ENCODE measurements at places on chromosomes 7 and 10.
A peak's percentile ranks its signal among the peaks of the same experiment; 100 is the strongest.

- DNase-seq: no peak
Measured at GRCh38 chr7:97078023-97078969, 39.2 kb upstream of the SDHAF3 start.

- DNase-seq: no peak
Measured at GRCh38 chr10:96699613-96700012, 20.7 kb downstream of the PIK3AP1 start.

- no peak for DNase-seq
Measured at GRCh38 chr10:72697716-72698115, 5.8 kb downstream of the MCU start.

DNA sequence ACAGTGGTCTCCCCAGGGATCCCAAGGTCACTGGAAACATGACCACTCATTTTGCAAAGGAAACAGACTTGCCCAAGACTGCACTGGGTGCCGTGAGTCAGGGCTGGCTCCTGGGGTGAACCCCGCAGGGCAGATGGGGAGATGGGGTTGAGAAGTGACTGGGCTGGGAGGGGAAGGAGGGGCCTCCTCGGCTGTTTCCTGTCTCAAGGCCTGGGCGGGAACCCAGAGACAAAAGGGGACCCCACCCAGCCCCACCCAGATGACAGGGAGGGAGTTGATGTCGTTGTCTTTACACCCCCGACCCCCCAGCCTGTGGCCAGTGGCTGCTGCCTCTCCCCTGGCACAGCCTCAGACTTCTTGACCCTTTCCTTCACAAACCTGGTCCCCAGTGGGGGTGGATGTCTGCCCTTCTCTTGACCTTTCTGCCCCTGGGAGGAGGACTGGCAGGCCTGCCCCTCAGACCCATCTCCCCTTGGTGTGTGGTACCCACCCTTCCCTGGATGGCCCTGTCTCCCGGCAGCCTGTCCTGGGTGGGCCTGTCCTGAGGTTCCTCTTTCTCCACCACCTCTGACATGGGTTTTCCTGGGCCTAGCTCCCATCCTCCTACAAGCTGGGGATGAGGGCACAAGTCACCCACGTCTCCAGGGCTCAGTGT lies 1.4 kb downstream of the MYO1G start:
- DNase-seq: no peak

GRCh38 chr7:101233907-101234547 lies 3.6 kb downstream of the CLDN15 start:
- no peak for DNase-seq

- DNase-seq: no peak
Measured at GRCh38 chr7:78039790-78040776, 241.5 kb downstream of the PHTF2 start.

GRCh38 chr10:128865436-128866195 lies 601.4 kb upstream of the MGMT start:
- DNase-seq: no peak

- no peak for DNase-seq
Measured at GRCh38 chr10:13887761-13888160, 301.0 kb downstream of the PRPF18 start.

- no peak for DNase-seq
Measured at GRCh38 chr7:134184767-134185166, 57.6 kb downstream of the LRGUK start.

GRCh38 chr10:46019569-46020343 lies 10.7 kb downstream of the NCOA4 start:
- DNase-seq: no peak

DNA sequence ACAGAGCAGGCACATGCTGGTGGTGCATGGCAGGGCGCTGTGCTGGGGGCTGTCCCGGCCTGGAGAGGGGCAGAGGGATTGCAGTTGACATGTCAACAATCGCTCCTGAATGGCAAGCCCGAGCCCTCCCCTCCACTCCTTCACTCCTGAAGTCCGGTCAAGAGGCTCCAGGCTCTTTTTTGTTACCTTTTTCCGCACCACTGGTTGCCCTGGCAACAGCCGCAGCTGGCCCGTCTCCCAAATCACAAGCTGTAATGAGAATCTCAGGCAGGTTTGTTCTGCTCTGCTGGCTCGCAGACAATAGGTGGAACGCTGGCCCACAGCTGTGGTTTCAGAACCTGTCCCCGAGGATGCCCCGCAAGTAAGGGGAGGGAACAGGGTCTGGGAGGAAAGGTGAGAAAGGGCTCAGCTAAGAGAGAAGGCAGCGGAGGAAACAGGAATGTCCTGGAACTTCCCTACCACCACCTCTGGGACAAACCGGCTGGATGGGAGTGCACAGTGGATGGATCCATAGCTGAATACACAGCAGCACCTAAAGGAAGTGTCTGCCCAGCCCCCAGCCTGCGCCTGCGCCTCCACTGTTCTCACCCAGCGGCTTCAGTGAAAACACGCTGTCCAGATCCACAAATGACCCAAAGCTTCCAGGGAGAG lies 58.9 kb downstream of the CALML3 start:
- DNase-seq: peak; percentile 96

DNA sequence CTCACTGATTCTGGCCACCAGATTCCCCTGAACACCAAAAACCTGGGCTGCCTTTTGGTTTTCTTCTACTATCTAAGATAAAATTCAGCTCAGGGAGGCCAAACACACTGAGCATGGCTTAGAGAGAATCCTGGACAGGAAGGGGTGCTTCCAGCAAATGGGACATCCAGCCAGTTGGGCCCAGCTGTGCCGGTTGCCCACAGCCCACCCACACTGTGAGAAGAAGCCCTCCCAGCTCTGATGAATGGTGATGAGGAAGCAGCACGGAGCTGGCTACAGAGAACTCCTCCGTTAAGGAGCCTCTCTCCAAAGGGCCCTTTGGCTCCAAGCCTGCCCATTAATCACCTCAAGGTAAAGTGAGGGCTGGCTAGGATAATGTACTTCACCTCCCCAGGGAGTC lies 15.9 kb downstream of the LRRC18 start:
- DNase-seq: no peak

DNA sequence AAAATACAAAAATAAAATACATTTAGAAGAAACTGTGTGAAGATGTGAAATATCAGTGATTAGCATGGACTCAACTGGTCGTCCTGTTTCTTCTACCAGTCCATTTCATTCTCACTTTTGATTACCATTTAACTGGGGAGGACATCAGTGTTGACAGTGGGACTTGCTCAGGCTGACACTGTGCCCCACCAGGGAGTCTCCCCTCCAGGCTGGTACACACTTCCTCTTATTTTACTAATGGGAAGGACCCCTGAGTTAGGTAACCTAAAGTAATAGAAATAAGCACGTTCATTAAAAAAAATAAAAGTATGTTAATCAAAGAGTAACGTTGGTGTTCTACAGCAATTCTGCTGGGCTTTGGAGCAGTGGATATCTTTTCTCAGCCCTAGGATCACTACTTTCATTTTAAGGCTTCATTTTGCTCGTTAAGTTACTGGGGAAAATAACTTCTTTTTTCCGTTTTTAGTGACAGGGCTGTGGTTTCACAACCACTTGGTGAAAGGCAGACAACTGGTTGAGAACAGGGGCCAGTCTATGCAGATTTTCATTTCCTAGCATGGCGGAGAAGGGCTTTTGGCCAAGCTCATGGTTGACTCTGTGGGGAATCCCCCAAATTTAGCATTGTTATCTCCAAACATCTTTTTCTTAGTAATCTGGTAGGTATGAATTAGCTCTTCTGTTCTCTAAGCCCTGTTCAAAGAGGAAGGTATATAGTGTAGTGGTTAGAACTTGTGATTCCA lies 2.1 kb downstream of the SNX10 start:
- no peak for DNase-seq

GRCh38 chr7:2019711-2020511 lies 212.8 kb downstream of the MAD1L1 start:
- no peak for DNase-seq

DNA sequence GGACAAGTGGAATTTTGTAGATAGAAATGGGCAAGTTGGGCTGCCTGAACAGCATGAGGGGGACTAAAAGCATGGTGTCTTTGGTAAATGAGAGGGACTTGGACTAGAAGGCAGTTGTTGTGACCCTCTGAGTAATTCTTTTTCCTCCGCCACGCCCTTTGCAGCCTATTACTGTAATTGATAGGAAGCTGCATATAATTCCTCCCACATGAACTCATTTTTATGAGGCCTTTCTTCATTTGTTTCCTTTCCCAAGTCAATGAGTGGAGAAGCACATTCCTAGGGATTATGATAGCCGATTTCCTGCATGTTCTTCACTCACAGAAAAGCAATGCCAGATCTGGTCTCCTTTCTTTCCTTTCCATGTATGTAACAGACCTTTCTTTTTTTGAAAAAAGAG lies 27.7 kb downstream of the ZSCAN25 start:
- DNase-seq: no peak

GRCh38 chr7:64997927-64998391 lies 7.1 kb upstream of the ZNF117 start:
- DNase-seq: no peak

DNA sequence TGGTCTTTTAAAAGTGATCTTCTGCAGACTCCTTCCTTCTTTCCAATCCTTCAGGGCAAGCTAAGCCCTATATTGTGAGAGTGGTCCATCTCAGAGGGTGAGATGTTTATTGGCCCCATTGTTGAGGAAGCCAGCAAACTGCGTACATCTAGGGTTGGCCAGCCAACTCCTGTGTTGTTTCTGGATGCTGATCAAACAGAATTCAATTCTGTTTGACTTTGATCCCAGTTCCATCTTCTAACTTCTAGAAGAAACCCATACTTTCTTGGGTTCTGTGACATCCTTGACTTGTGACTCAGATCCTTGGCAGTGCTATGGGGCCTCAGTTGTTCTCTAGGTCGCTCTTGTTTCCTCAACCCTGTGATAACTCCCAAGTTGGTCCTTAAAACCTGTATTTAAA lies 116.2 kb downstream of the LSMEM1 start:
- DNase-seq: no peak

- DNase-seq: no peak
Measured at GRCh38 chr7:116543664-116544063, 18.8 kb downstream of the CAV1 start.

GRCh38 chr10:100338434-100339036 lies 8.5 kb upstream of the SCD start:
- DNase-seq: peak; percentile 42

- DNase-seq: no peak
Measured at GRCh38 chr7:35319606-35320005, 65.7 kb upstream of the TBX20 start.

DNA sequence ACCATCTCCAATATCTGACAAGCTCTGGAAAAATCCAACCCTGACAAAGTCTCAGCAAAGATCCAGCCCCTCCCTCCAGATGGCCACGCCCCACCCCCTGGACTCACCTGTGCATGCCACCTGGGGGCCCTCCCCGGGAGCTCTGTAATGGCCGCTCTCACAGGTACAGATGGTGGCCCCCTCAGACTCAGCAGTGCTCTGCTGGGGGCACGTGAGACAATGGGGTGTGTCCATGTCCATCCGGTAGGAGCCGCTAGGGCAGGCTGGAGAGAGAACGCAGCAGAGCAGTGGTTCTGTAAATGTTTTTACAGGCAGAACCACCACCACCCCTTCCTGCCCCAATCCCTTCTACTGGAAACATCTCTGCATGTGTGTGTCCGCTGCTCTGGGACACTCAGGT lies 9.5 kb downstream of the EPHA1 start:
- no peak for DNase-seq

DNA sequence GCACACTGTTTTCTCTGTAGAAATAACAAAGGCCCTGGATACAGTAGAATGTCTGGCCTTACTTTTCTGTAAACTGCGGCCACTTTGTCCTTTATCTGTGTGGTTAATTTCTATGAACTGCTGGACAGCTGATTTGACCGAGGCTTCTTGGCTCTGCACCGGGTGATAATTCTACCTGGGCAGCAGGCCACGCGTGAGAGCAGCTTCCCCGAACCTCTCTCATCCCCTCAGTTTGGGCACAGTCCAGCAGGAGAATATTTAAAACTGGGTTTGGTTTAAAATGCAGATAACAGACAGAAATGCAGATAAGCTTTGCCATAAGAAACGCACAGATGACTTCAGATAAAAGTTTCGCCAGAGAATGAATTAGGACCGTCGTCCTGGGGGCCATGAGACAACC lies 81.0 kb downstream of the CELF2 start:
- no peak for DNase-seq

DNA sequence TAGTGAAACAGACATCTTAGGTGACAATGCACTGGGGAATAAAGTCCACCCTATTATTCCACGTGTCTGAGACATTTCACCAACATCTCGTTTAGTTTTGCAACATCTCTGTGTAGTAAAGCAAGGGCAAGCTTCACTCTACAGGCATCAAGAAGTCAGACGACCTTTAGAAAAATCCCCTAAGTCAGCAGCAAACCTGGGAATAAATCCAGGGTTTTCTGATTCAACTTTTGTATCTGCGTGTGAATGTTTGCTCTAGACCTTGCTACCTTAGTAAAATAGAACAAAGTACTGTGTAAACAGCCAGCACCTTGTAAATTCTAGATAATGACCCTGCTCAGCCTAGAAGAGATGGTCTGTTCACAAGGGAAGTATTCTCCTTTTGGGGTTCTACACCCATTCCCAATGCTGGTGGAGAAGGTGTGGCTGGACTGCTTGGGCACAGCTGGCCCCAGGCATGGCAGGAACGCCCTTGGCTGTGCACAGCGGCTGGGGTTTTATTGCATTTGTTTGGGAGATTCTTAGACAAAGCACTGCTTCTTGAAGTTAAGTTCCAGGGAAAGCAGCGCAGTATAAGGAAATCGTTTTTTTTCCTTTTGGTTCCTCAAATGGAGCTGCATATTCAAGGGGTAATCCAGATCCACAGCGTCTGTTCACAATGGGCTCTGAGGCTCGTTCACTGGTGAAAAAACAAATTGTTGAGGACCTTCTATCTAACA lies 38.3 kb upstream of the GALNTL5 start:
- DNase-seq: no peak

GRCh38 chr10:411603-412002 lies 276.3 kb downstream of the ZMYND11 start:
- no peak for DNase-seq

- no peak for DNase-seq
Measured at GRCh38 chr7:7862393-7862792, 106.2 kb upstream of the GLCCI1 start.

- DNase-seq: no peak
Measured at GRCh38 chr7:44320141-44320540, 5.3 kb downstream of the CAMK2B start.

GRCh38 chr10:133079836-133080682 lies 7.7 kb upstream of the ADGRA1 start:
- DNase-seq: no peak

DNA sequence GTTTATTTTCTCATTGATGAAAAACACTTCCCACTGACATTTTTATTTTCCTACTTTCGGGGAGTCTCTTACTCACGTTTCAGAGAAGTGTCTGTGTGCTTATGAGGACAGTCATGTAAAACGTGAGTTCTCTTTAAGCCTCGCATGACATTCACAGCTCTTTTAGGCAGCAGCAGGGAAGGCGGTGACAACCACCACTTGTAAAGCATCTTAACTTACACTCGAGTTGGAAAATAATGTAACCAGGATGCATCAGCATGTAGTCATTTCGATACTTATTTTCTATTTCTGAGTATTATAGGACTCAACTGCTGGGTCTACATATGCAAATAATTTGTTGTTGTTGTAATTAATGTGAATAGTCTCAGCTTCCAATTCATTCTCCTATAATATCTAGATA lies 153.6 kb downstream of the SEMA3D start:
- DNase-seq: no peak

- DNase-seq: peak; percentile 57
Measured at GRCh38 chr7:10889266-10889898, 84.3 kb upstream of the PHF14 start.
